Gastrocnemius medialis (tissue), 4 donors: ENCODE measurements at places on chromosomes 6 and 20. TPM values are rescaled to one million over a fixed set of nuclear protein-coding genes. Genes with fewer than 3 reads are reported as not detected.
A peak's percentile ranks its signal among the peaks of the same experiment; 100 is the strongest.

DNA sequence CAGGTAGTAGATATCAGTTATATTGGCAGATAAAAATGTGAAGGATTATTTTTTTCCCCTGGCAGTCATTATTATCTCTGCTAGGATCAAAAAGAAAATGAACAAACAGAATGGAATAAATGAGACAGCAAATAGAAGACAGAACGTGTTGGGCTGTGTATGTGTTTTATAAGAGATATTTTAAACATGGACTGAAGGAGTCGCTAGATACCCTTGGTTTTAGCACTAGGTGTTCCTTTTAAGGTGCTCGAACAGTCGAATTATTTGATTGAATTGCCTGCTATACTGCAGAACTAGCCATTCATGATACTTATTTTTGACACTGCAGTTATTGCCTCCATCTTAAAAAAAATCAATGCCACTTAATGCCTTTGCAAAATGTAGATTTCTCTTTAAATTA, 3.7 kb downstream of the GRIK2 start:
- no peak for DNase-seq

GRCh38 chr6:139597771-139598755, 223.6 kb upstream of the CITED2 start:
- DNase-seq = peak; percentile 64

DNA sequence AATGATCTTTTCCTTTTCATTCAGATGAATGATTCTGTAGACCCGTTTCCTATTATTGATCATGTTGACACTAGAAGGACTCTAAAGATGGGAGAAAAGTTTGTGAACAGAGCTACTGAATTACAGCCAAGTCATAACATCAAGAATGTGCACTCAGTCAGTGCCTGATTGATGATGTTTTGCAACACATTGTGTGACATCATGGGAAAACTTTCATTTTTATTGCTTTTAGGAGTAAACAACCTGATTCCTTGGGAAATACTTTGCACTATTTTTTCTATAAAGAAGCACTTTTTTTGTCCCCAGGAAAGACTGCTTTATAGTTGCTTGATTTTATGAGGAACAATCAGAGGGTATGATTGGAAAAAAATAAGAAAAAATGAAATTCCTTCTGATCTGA, 383.8 kb upstream of the JAG1 start:
- DNase-seq = no peak

The NQO2 gene
- total RNA-seq = 46.7 TPM

- DNase-seq = no peak
Measured at GRCh38 chr6:136600818-136601217, 50.6 kb upstream of the MAP7 start.

The PRPH2 gene
- 3.8 TPM for total RNA-seq

DNA sequence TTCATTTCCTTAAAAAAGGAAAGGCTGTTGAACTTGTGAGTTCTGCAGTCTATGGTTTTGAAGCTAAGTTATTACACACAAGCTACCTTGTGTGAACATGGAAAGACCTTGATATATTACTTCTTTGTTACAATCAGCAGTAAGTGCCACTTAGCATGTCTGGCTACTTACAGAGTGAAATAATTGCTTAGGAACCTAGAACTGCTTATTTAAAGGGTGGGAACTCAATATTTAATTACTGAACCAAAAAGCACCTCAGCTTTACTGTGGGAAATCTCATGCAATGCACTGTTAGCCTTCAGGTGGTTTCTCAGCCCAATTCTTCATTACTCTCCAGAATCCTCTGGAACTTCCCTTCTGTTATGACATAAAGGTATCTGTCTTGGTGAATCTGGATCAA, 17.9 kb downstream of the PERP start:
- DNase-seq = no peak

The OSBPL2 gene
- 18.3 TPM for total RNA-seq

- no peak for DNase-seq
Measured at GRCh38 chr6:155256122-155256795, 7.6 kb upstream of the CLDN20 start.

The FILIP1 gene
- total RNA-seq = 57.5 TPM

GRCh38 chr6:33633462-33634158, 12.5 kb downstream of the ITPR3 start:
- DNase-seq = peak; percentile 27
